ENCODE measurements at places on chromosomes 7 and 10.

GRCh38 chr7:117281562-117281961 is 41.3 kb downstream of the WNT2 start:
- no peak for DNase-seq

GRCh38 chr10:120548210-120548609 is 91.2 kb downstream of the PLPP4 start:
- no peak for DNase-seq

- DNase-seq = no peak
Observed at GRCh38 chr7:85191383-85191782, 4.5 kb upstream of the SEMA3D start.

- DNase-seq = no peak
Observed at GRCh38 chr7:17996442-17997223, 31.0 kb downstream of the PRPS1L1 start.

DNA sequence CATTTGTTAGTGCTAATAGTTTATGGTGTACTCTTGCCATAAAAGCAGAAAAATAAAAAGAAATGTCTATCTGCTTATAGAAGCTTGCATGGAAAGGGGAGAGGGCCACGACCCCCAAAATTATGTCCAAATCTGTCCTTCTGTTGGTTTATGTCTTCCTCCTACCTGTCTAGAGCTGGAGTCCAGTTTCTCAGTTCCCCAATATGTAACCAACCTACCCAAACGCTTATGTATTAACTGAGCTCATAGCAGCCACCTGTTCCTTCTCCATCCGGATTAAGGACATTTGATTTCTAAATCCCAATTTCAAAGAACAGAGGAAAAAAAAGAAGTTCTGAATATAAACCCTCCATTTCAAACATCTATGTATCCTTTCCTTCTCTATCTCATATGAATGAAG is 30.3 kb upstream of the TPK1 start:
- DNase-seq = no peak

GRCh38 chr10:24561453-24561852 is 162.2 kb downstream of the ARHGAP21 start:
- DNase-seq = no peak

GRCh38 chr7:82209179-82209747 is 234.3 kb downstream of the CACNA2D1 start:
- DNase-seq = no peak

GRCh38 chr10:132519382-132520176 is 18.0 kb upstream of the INPP5A start:
- no peak for DNase-seq

GRCh38 chr7:47591655-47592572 is 10.0 kb upstream of the TNS3 start:
- no peak for DNase-seq

GRCh38 chr10:103734731-103735130 is 120.6 kb downstream of the SH3PXD2A start:
- no peak for DNase-seq

DNA sequence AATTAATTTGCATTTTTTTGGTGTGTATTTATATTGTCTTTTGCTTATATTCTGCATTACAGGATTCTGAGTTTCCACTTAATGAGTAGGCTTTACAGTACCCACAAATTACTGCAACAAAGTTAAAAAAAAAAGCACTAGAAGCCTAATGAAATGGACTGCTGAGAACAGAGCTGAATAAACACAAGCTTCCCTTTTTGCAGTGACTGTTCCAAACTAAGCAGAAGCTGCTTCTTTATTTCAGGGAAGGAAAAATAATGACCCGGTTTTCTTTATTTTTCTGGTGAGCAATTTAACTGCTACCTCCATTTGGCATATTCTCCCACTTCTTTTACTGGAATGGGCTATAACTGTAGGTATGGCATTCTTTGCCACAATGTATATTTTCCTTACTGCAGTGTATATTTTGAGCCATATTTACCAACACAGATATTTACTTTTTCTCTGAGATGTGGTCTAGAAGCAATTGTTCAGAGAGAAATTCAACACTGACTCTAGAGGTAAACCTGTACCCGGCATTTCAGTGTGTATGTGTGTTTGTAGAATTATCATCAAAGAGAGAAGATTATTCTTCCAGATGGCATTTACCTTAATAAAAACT is 56.9 kb downstream of the HDAC9 start:
- DNase-seq = no peak

DNA sequence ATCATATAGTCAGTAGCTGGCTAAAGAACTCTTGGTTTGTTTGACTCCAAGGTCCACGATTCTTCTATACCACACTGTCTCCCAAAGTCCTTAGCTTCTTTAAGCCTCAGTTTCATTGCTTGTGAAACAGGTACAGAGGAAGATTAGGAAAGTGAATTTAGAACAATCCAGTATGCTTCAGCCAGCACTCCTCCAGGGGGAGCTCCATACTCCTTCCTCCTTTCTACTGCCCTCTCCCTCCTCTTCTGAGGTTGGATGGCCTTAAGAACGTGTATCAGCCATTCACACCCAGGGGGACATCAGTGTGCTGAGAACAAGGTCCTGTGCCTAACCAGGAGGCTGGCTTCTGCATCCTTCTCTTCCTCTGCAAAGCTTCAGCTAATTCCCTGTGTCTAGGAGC is 54.8 kb upstream of the CALD1 start:
- DNase-seq = no peak

- DNase-seq = no peak
Observed at GRCh38 chr10:18463673-18464211, 187.6 kb downstream of the NSUN6 start.

- DNase-seq = no peak
Observed at GRCh38 chr7:117231047-117231359, 91.9 kb downstream of the WNT2 start.

- no peak for DNase-seq
Observed at GRCh38 chr10:98276311-98276710, 8.3 kb upstream of the LOXL4 start.

GRCh38 chr10:10911471-10911921 is 106.2 kb upstream of the CELF2 start:
- DNase-seq = no peak

- no peak for DNase-seq
Observed at GRCh38 chr10:42960491-42960990, 116.3 kb upstream of the RET start.

DNA sequence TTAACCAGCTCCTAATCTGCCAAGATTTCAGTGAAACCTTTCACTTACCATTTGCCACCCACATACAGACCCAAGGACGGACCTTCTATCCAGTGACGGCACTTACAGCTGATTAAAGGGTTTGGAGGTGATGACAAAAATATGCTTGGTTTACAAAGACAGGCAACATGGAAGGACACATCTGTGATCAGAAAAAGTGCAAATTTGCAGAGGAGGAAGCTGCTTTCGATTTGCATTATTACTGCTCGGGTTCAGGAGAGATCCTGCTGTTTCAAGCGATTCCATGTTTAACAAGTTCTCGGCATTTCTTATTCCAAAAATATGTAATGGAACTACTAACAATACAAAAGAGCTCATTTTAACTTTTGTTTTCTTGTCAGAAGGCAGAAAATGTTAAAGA is 109.0 kb downstream of the JAZF1 start:
- DNase-seq = no peak

DNA sequence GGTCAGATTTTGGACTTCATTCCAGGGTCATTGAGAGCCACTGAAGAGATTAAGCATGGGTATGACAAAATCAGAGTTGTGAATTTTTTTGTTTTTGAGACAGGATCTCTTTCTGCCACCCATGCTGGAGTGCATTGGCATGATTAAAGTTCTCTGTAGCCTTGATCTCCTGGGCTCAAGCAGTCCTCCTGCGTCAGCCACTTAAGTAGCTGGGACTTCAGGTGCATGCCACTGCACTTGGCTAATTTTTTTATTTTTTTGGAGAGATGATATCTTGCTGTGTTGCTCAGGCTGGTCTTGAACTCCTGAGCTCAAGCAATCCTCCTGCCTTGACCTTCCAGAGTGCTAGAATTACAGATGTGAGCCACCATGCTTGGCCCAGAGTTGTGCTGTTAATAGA is 52.5 kb upstream of the GLCCI1 start:
- DNase-seq = no peak

DNA sequence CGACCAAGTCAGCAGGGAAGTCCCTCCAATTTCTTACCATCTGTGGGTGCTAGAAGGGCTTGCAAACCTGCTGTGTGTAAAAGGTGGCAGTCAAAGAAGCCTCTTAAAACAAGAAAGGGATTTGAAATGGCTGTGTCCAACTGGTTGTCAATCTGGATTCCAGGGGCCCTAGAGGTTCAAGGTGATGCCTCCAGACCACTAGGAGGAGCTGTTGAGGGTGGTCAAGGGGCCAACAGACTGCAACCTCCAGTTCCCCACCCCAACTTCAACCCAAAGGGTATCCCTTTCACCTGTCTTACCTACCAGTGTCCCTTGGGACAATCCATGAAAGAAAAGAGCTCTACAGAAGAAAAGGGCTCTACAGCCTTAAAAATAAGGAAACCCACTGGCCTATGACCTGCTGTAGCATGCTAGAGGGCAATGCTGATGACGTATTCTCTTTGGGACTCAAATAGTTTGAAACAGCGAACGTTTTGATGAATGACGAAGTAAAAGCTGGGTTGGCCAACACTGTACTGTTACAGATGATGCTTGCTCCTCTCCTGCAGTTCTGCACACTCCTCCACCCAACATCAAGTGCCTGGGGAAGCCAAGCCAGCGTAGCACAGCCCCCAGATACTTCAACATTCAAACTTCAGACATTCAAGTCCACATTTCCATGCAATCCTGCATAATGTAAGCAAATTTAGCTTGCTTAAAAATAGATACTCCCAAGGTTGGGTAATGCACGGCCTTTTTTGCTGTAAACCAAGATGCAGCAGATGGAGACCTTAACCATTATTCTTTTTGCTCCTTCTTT is 45.9 kb upstream of the WDR11 start:
- no peak for DNase-seq

- DNase-seq = peak; percentile 53
Observed at GRCh38 chr7:22488643-22489462, 11.1 kb downstream of the STEAP1B start.

Data from CD4-positive, alpha-beta T cell treated with Interleukin-4 for 4 hours (primary cell).